Activated T-cell treated with anti-CD3 and anti-CD28 coated beads, Interleukin-2, amount 50 U/mL, for 1 hour (primary cell): ENCODE measurements at places on chromosomes 3 and 15.

- no peak for DNase-seq
Observed at GRCh38 chr15:48433226-48433886, 102.1 kb downstream of the DUT start.

DNA sequence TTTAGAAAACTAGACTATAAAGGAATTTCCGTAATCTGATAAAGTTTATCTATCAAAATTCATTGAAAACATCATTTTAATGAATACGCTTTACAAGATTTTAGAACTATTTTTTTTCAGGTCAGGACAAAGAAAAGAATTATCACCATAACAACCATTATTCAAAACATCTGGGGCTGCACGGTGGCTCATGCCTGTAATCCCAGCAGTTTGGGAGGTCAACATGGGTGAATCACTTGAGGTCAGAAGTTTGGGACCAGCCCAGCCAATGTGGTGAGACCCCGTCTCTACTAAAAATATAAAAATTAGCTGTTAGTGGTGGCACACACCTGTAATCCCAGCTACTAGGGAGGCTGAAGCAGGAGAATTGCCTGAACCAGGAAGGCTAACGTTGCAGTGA, 260.4 kb downstream of the WNT5A start:
- DNase-seq, result no peak

DNA sequence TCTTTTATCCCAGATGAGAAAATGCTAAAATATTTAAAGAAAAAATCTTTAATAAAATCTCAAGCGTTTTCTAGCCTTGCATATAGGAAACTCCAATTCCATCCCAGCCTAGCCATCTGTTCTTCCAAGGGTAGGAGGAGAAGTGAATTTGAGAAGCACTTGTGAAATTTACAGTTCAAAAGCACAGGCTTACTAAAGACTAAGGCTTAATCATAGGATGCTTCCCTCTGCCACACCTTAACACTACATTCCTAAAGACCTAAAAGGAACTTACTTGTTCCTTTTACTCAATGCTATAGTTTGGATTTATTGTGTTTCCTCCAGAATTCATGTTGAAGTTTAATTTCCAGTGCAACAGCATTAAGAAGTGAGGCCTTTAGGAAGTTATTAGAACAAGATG, 764.8 kb upstream of the CADM2 start:
- DNase-seq, result no peak

DNA sequence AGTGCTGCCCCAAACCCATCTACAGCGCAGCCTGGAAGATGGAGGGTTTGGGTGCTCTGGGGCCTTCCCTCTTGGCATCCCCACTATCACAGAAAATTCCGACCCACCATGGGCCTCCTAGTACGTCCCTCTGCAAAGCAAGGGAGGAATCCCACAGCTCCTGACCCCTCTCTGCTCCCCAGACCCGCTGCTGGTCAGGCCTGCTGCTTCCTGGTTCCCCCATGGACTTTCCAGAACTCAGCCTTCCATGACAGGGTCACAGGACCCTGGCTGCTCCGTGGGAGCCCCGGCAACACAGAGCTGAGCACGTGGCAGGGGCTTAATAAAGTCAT, 3.1 kb upstream of the LOXL1 start:
- DNase-seq, result no peak

DNA sequence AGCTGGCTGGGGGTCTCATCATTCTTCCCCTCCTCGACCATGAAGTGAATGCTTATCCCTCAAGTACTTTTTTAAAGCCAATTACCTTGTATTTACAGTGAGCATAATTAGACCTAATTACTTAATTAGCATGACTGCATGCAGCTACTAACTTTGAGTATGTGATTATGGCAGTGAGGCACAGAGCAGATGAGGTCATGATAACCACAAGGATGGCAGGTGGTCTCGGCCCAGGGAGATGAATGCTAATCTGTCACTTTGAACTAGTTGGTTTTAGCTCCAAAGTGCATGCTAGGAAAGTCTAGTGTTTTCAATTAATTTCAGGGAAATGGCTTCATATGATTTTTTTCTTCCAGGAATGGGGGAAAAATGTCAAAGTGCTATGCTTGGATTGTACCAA, 233.8 kb downstream of the NTRK3 start:
- no peak for DNase-seq

GRCh38 chr3:182115328-182116015, 403.7 kb downstream of the SOX2 start:
- no peak for DNase-seq

GRCh38 chr15:66965201-66965900, 100.1 kb upstream of the SMAD3 start:
- no peak for DNase-seq

DNA sequence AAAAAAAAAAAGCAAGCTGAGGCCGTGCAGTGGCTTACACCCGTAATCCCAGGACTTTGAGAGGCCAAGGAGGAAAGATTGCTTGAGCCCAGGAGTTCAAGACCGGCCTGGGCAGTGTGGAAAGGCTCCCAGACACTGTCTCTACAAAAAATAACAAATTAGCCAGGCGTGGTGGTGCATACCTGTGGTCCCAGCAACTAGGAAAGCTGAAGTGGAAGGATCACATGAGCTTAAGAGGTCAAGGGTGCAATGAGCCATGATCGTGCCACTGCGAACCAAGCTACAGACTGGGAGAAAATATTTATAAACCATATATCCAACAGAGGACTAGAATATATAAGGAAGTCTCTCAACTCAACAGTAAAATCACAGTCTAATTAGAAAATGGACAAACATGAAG, 10.0 kb downstream of the KLHDC8B start:
- no peak for DNase-seq

DNA sequence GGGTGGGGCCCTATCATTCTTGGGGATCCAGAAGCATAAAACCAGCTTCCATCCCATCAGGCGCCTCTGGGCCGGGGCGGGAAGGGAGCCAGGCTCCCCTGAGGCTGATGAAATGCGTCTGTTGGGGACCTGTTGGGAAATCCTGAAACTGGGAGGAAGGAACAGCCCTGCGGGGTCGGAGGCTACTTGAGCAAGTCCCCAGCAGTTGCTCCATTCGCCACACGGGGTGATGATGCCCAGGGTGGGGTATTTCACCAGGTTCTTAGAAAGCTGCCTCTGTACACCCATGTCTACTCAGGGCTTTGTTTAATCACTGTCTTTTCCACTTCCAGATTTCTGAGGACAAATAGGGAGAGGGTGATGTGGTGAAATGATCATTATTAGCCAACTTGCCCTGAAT, 25.4 kb upstream of the TSEN2 start:
- no peak for DNase-seq

- no peak for DNase-seq
Observed at GRCh38 chr3:39935261-39935660, 125.9 kb downstream of the MYRIP start.

DNA sequence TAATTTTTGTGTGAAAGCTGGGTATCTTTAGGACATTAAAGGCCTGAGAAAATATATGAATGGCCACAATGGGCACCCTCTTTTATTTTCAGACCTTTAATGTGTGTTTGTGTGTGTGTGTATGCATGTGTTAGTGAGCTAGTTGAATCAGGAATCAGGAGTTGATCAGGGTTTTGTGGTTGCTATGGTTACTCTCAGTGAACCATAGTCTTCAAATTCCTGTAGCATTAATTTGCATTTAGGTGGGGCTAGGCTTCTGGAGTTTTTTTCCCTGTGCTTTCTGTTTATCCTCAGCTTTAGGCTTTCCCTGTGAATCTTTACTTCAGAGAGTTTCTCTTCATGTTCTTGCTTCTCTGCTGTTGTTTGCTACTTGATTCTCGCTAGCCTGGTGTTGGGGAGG, 122.0 kb upstream of the ONECUT1 start:
- DNase-seq, result no peak

- no peak for DNase-seq
Observed at GRCh38 chr3:47803480-47804025, 615 bp downstream of the DHX30 start.

DNA sequence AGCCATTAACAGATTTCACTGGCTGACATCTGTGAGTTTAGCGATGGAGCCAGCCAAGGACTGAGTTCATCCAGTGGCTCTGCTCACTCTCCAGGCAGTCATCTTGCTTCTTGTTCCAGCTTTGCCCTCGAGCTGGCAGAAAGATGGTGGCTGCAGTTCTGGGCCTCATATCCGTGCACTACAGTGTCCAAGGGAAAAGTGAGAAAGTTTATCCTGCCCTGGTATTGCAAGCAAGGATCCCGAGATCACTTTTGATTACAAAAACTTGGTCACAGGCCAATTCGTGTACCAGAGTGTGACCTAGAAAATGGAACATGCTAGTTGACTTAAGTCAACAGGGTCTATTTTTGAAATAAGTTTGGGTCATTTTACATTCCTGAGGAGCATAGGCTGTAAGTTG, 288.0 kb upstream of the CHRM5 start:
- no peak for DNase-seq

DNA sequence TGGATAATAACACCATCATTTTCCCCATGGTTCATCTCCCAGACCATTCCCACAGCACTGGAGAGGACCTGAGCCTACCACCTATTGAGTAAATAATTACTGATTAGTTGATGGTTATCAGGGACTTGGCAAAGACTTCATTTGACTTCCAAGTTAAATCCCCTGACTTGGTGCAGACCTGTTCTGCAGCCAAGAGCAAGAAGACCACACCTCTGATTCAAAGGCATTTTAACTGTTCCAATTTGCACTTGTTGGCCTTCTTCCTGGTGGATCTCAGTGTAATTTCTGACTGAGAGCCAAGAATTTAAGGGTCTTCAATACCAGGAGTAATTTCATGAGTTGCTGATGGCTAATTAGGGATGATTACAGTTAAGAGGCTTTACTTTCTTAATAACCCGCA, 24.0 kb downstream of the THSD4 start:
- no peak for DNase-seq

DNA sequence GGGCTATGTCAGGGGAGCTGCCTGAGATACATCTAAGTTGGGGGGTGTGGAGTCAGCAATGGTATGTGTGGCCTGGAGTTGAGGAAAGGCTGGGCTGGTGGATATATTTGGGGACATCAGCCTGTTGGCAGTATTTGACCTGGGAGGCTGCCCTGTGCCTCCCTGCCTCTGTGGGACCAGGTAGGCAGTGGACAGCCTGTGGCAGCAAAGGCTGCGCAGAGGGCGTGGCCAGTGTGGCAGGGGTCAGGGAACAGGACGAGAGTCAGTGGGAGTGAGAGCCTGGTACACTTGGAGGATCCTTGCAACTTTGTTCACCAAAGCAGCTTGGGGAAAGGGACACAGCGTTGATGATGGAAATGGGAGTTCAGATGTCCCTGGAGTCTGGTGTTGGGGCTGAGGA, 15.0 kb downstream of the TEX264 start:
- DNase-seq, result no peak

- DNase-seq, result no peak
Observed at GRCh38 chr3:10726787-10727186, 89.2 kb upstream of the SLC6A11 start.

DNA sequence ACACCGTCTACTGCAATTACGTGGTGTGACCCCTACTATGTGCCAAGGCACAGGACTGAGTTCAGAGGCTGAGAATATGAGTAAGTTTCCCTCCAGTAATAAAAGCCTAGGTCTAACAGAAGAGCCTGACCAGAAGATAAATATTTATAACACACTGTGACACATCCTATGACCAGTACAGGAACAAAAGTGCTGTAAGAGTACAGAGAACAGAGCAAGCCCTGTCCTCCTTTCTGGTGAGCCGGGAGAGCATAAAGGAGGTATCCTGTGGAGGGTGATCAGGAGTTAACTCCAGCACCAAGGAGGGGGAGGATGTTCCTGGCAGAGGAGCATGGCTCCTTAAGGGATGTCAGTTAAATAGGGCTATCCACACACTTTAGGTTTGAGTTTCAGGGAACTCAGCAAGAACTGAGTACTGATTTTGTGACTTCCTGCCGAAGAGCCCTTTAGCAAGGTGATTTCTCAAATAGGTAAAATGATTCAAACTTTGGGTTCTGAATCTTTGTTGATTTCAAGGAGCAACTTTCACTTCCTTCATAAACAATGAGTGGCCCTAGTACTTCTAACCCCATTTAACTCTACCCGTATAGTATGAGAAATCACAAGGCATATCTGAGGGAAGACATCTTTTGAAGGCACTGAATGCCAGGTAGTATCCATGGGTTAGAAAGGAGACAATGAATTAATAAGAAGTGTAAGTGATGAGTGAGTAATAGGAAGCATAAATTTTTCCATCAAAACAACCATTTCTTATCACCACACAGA, 198.0 kb downstream of the THRB start:
- DNase-seq, result no peak

DNA sequence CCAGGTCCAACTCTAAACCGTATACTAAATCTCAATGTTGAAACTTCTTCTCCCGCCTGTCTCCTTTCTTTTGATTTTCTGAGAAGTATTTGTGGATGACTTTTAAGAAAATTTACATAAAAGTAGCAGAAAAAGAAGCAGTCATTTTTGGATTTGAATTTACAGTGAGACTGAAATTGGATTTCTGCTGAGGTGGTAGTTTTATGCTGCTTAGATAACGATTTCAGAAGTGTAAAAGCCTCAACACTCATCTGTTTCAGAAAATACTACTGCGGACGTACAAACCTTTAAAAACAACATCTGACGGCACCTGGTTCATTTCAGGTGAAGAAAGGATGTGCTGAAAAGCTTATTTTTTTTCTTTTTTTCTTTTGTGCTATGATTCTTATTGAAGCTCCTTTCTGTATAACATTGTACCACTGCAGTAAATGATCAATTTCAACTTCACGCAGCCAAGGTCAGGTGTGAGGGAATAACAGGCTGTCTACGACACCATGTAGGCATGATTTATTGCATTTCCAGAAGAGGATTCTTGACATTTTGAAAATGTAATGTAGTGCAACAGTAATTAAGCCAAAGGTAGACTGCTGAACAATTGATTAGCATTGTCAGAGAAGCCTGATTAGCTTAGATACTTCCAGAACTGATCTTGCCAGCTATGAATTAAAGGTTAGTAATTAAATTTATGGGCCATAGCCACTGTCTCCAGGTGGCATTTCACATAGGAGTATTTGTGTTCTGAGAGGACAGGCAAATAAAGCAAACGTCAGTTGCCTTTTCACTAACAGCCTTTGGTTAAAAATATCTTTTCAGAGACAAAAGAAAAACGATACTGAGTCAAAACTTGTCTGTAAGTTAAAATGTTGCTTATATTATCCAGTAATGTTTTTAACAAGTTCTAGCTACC, 134.6 kb upstream of the KBTBD8 start:
- no peak for DNase-seq

DNA sequence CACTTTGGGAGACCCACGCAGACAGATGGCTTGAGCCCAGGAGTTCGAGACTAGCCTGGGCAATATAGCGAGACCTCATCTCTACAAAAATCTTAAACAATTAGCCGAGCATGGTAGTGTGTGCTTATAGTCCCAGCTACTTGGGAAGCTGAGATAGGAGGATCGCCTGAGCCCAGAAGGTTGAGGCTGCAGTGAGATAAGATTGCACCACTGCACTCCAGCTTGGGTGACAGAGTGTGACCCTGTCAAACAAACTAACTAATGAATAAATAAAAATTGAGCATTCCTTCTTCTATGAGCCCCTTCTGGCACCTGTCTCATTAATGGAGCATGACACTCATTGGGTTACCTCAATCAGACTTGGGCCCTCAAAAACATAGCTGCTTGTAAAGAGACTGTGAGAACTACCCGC, 7.5 kb downstream of the ZDHHC3 start:
- no peak for DNase-seq

- no peak for DNase-seq
Observed at GRCh38 chr3:123098426-123099330, 31.9 kb downstream of the PDIA5 start.

GRCh38 chr15:65766422-65767263, 25.4 kb downstream of the DENND4A start:
- no peak for DNase-seq

GRCh38 chr3:137582484-137582883, 181.6 kb upstream of the SOX14 start:
- no peak for DNase-seq

GRCh38 chr3:159144891-159145290, 343.0 kb downstream of the MFSD1 start:
- no peak for DNase-seq
